Erythroblast (primary cell): ENCODE measurements at places on chromosomes 16 and 17.
A peak's percentile ranks its signal among the peaks of the same experiment; 100 is the strongest.

GRCh38 chr16:50566014-50566962 lies 18.1 kb downstream of the NKD1 start:
- DNase-seq: no peak

- DNase-seq: no peak
Measured at GRCh38 chr16:54135361-54136275, 151.0 kb downstream of the IRX3 start.

DNA sequence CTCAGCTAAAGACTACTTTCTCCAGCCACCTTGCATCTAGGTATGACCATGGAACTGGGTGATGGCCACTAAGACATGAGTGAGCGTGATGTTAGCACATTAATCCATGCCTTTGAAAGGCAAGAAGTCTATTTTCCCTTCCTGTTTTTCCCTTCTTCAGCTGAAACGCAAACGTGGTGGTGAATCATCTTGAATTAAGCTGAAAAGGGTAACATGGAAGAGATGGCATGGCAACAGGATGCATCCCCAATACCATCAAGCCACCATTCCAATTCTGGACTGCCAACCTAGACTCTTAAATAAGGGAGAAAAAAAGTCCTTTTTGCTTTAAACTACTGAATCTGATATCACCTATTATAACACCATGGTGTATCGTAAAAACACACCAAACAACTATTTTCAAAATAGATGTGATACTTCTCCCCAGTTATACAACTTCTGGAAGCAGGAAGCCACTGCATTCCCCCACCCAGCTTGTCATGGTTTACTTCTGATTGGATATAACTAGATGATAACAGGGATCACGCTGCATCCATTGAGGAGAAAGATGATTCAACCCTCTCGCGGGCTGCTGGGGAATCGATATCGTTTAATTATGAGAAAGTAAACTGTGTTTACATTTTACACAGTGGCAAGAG lies 368.6 kb downstream of the CDH13 start:
- DNase-seq: no peak

- no peak for DNase-seq
Measured at GRCh38 chr16:54318941-54319340, 32.4 kb upstream of the IRX3 start.

- DNase-seq: no peak
Measured at GRCh38 chr17:9521062-9521461, 54.6 kb downstream of the STX8 start.

DNA sequence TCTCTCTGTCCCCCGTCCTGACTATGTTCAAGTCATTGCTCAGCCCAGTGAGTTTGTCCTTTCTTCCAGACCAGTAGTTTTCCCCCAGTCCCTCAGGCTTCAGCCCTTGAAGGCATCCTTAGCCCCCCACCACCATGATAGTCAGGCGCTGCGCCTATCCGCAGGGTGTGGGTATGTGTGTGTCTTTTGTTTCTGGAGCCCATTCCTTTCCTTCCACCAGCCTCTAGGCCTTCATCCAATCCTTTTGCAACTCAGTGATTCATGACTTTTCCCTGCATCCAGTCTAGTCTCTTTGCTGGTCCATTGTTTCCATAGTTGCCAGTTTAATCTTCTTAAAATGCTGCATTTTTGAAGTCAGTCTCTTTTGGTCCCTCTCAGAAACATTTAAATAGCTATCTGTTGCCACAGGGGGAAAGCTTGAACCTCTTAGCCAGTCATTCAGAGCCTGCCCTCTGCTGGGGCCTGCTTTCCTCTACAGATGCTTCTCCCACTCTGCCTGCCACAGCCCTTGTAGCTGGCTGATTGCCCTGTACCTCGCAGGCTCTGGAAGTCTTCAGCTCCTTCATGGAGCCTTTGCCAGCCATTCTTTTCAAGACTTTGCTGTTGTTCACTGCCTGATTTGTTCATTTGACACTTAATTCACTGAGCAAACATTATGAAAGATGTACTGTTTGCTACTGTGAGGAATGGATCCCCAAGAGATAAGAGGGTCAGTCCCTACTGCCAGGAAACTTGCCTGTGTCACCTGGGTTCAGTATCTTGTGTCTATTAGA lies 55.9 kb upstream of the ADCY7 start:
- peak; percentile 85 for DNase-seq

DNA sequence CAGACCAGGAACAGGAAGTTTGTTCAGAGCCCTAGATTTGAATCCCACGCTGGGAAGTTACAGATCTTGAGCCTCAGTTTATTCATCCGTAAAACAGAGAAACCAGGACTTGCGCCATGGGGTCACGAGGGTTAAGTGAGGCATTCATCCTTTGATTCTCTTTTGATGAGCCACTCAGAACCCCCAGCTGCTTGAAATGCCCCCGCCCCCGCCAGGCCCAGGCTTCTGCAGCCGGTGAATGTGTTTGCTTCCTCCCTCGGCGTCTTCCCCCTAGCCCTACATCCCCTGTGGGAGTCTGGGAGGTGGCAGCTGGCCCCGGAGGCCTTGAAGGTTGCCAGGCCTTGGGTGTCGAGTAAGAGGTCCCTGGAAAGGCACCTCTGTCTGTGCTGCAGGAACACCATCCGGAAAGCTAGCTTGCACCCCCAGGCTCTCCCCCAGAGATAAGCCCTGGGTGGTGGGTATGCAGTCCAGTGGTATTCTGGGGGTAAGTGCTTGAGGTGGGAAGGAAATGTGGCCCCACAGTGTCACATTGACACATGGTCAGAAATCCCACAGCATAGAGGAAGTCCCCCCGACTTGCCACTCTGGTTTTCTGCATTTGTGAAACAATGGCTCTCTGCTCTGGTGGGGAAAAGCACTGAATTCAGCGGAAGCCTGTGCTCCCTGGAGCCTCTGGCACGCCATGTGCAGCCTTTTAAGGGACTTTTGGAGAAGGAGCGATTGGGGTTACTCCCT lies 14.9 kb downstream of the IRF8 start:
- DNase-seq: no peak

GRCh38 chr16:56479469-56479868 lies 28.1 kb downstream of the OGFOD1 start:
- peak; percentile 36 for DNase-seq

DNA sequence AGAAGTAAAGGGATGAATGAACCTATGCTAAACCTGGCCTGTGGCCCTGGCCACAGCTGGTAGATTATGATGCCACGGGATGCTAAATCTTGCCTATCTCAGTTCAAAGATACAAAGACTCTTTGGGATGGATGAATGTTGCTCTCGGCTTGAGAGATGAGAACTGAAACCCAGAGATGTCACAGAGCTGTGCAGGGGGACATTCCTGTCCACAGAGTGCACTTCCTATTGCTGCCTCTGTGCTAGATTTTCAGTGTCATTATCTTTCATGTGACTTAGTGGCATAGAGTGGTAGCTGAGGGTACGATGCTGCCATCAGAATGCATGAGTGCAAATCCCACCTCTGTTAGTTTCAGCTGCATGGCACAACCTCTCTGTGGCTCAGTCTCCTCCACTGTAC lies 2.3 kb upstream of the MT1M start:
- no peak for DNase-seq
